IPS DF 6.9 (cell line): ENCODE measurements at places on chromosomes 6 and 20.

DNA sequence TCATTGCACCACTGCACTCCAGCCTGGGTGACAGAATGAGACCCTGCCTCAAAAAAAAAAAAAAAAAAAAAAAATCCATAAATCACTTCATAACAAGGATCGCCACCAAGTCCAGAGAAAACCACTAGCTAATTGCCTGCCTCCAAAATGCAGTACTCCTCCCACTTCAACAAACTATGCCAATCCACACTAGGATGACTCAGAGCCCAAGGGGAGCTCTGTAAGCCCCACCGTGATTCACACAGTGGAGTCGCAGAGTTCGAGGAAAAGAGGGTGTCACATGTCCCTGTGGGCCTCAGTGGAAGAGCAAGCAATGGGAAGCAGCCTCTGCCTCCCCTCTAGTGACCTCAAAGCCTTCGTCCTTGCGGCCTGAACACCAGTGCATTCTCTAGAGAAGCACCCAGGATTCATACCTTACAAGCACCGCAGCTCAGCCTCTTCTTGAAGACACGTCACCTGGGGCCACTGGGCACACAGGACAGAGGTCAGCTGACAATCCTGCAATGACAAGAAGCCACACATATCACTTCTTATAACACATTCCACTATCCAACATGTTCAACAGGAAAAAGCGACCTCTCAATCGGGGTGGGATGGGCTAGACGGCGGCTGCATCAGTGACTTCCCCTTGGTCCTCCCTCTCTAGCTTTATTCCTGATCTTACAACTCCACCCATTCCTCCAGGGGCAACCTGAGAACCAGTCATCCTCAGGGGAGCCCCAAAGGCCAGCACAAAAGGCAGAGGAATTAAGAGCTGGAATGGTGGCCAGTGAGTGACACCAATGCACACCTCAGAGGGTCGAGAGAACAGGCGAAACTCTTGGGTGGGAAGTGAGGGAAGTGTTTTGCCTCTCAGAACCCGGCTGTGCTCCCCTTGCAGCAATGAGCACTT lies 8.9 kb downstream of the SNHG17 start:
- DNase-seq: no peak

DNA sequence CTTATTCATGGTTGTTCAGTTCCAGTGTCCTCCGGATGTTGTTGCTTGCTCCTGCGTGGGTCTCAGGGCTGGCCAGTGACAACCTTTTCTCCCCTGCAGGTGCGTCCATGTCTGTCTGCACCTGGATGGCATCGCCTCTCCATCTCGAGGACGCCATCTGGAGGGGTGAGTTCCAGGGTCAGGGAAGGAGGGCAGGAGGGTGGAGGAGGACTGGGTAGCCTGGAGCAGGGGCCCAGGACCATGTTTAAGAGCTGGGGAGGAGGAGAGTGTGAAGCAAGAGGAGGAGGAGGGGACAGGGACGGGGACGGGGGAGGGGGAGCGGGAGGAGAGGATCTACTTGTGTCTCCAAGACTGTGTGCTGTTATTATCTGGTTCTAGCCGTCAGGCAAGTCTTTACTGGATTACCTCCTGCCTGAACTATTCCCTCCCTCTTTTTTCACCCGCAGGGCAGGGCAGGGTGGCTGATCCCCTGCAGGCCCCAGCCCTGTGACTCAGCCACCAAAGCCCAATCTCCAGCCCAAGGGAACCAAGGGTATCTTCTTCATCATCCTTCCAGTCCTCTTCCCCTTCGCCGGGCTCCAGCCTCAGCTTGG lies 32.2 kb upstream of the TULP1 start:
- DNase-seq: no peak

DNA sequence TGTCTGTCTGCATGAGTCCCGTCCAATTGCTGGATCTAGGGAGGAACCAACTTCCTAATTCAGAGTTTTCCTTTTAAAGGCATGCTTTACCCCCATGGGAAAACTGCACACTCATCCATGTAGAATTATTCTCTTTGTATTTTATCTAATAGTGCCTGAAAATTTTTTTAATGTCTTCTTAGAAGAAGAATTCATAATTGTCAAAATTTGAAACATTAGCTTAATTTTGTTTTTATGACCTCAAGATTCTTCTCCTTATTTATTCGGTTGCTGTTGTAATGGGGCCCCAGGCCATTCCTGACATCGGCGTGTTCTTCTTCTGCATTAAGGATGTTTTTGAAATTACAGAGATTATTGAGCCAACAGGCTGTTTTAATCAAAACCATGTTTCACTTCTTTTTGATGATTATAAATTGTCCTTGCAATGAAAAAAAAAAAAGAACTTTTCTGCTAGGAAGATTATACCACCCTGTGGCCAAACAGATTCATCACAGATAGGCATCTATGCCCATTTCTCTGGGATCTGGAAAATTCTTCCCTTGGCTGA lies 100.3 kb downstream of the ZNF217 start:
- no peak for DNase-seq

DNA sequence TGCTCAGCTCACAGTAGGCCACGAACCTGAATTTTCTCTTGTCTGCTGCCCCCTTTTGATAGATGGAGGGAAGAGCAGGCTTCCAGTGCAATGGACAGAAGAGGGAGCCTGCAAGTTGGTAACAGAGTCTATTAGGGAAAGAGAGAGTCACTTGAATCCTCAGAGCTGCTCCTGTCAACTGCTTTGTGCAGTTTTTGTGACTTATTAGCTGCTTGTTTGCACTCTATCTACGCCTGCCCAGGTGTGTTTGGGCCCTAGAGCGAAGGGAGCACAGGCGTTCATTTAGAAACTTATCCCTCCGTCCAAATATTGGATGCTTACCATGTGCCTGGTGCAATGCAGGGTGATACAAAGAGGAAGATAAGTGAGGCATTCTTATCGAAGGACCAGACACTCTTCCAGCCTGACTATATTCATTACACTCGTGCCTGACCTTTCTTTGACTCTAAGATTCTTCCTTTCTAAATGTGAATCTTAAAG lies 11.6 kb upstream of the SLC2A12 start:
- DNase-seq: no peak

- no peak for DNase-seq
Measured at GRCh38 chr20:45409521-45410272, 1.6 kb downstream of the DBNDD2 start.

DNA sequence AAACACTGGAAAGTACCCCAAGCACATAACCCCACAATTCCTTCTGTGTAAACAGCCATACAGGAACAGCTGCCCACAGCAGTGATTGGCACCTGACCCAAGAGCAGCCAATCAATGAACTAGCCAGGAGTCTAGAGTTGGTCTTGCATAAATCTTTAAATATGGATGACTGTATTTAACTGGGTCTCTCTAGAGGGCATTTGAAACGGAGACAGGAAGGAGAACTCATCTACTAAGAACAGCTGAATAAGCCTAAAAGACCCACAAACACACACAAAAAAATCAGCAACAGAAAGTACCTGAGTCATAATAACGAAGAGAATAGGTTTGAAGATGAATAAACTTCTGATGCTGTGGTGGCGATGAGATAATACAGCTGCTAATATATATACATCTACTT lies 49.0 kb upstream of the ASF1A start:
- no peak for DNase-seq

- no peak for DNase-seq
Measured at GRCh38 chr6:140319209-140319608, 944.8 kb upstream of the CITED2 start.

DNA sequence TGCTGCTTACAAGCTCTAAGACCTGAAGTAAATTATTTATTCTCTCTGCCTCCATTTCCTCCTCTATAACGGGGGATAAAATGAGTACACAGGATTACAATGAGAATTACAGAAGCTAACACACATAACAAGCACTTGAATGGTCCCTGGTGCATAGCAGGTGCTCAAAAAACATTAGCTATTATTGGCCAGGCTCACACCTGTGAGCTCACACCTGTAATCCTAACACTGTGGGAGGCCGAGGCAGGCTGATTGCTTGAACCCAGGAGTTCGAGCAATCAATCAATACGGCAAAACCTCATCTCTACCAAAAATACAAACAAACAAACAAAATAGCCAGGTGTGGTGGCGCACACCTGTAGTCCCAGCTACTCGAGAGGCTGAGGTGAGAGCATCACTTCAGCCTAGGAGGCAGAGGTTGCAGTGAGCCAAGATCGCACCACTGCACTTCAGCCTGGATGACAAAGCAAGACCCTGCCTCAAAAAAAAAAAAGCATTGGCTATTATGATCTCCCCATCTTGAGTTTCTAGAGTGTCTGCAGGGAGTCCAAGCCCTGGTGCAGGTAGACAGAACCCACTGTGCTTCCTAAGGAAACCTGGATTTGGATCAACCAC lies 68.1 kb downstream of the PREX1 start:
- no peak for DNase-seq

GRCh38 chr6:129342796-129343195 lies 367.2 kb downstream of the ARHGAP18 start:
- DNase-seq: no peak

- no peak for DNase-seq
Measured at GRCh38 chr20:49570161-49570827, 2.4 kb upstream of the PTGIS start.

GRCh38 chr6:131134220-131134979 lies 867 bp upstream of the AKAP7 start:
- DNase-seq: no peak

- no peak for DNase-seq
Measured at GRCh38 chr20:44637522-44638372, 13.8 kb downstream of the ADA start.

GRCh38 chr6:112979830-112980229 lies 632.7 kb downstream of the RFPL4B start:
- DNase-seq: no peak

DNA sequence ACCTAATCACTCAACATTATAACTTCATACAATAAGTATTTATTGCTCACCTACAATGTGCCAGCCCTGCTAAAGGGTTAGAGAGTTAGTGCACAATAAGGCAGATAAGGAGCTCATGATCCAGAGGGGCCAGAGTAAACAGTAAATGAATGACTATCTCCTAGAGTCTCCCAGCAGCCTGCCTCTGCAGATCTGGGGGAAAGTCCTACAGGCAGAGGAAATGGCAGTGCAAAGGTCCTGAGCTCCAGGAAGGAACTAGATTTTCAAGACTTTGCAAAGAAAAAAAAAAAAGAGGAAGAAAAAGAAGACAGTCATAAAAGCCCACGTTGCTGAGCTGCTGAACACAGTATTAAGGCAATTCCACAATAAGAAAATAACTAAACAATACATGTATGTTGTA lies 160.1 kb downstream of the SIM1 start:
- DNase-seq: no peak

- DNase-seq: no peak
Measured at GRCh38 chr6:124546601-124547000, 415.6 kb upstream of the RNF217 start.

DNA sequence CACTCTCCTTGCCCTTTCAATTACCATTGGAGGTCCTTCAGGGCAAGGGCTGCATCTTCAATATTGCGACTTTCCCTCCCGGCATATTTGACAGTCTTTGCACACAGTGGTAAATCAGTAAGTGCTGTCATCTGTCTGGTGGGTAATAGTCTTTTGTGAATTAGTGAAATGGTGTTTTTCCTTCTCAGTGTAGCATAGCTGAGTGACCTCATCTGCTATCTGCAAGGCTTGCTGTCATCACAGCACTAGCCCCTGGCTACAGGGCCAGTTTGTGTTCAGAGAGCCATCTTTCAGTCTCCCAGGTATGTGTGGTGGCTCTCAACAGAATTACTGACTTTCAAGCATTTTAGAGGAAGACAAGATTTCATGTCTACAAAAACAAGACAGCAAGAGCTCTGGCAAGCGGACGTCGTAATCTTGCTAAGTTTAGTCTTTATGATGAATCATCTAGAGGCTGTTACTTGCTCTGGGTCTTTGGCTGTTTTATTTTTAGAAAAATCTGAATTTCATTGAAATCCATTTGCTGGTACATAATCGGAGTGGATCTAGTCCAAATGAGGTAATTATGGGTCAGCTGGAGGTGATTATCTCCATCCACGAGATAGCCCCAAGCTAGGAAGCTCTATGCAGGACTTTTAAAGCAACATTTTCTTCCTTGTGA lies 528.9 kb downstream of the EPM2A start:
- DNase-seq: no peak

- no peak for DNase-seq
Measured at GRCh38 chr6:150230832-150231524, 88.1 kb downstream of the PPP1R14C start.
